Fibroblast of skin of right biceps (primary cell): ENCODE measurements at places on chromosomes 16 and 17.

DNA sequence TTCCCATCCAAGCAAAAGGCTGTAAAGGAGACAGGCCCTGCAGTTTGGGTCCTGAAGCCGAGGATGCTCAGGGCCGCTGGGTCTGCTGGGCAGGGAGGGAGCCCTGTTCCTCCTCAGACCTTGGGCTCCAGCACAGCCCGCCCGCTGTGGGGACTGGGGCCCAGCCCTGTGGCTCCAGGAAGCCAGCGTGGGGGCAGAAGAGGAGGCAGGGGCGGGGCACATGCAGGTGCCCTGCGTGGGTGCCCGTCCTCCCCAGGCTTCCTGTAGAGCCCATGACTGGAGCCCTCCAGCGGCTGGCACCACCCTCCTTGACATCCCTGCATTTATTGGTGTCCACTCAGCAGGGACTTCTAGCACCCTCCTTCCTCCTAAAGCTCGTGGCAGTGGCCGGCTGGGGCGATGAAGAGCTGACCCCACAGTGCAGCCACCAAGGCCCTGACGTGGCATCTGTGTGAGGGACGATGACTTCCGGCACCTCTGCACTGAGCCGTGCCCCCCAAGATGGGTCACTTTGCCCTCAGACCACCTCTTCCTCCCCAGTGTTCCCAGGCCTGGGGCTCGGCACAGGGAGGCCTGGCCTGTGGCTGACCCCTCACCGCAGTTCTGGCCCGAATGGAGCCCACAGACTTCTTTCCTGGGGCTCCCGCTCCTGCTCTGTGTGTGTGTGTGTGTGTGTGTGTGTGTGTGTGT is 9.9 kb downstream of the PRSS27 start:
- no peak for DNase-seq

- DNase-seq = no peak
Observed at GRCh38 chr16:12590963-12591362, 212.7 kb downstream of the CPPED1 start.

GRCh38 chr16:626787-627453 is 3.9 kb upstream of the WFIKKN1 start:
- DNase-seq = peak; percentile 95

DNA sequence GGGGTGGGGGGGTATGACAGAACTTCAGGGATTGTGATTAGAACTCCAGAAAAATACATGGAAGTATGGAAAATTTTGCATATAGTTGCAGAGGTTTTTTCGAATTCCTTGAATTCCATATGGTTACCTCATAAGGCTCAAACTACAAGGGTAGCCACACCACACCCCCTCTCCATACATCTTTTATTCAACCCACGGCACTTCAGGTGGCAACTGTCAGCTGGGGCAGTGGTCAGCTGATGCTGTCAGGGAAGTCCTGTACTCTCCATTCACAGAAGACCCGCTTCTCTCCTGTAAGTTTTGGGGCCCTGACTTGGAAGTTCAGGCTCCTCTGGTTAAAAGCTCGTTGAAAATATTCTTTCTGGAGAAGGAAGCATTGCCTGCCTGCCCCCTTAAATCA is 57.5 kb upstream of the CLEC19A start:
- no peak for DNase-seq

GRCh38 chr17:78748730-78749317 is 33.2 kb downstream of the CYTH1 start:
- DNase-seq = peak; percentile 36

GRCh38 chr16:47713225-47713595 is 252.1 kb downstream of the PHKB start:
- peak; percentile 77 for DNase-seq

GRCh38 chr16:62638964-62639870 is 603.0 kb upstream of the CDH8 start:
- DNase-seq = peak; percentile 82

- DNase-seq = no peak
Observed at GRCh38 chr16:87729266-87729954, 36.4 kb downstream of the KLHDC4 start.

GRCh38 chr16:14015948-14016347 is 55.2 kb upstream of the MRTFB start:
- DNase-seq = peak; percentile 78

DNA sequence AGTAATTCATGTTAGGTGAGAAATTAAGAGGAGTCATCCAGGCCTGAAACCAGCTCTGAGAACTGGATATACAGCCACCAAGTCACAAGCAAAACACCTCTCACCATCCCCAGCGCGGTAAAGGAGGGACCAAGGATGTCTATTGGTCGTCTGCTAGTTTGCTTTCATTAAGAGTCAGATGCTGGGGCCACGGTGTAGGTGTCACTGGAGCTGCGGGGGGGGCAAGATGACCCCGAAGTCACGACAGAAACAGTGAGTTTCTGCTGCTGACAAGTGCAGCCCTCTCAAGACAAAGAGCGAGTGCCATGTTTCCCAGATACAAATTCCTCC is 790 bp downstream of the NCBP3 start:
- peak; percentile 7 for DNase-seq

- no peak for DNase-seq
Observed at GRCh38 chr17:14468858-14469257, 168.0 kb downstream of the HS3ST3B1 start.

GRCh38 chr17:18241229-18241871 is 15.9 kb downstream of the LLGL1 start:
- DNase-seq = no peak

DNA sequence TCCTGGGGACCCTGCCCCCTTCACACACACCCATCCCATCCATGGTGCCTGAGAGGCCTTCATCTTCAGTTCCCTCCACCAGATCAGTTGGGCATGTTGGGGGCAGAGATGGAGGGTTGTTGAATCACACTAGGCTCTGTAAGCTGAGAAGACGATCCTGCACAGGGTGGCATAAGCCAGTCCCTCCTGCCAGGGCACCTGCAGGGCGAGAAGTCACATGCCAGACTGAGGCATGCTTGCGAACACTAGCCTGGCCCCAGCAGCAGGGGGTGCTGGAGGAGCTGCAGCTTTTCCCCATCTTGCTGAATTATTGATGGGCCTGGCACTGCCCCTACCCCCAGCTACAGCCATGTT is 6.1 kb upstream of the TBX2 start:
- no peak for DNase-seq

DNA sequence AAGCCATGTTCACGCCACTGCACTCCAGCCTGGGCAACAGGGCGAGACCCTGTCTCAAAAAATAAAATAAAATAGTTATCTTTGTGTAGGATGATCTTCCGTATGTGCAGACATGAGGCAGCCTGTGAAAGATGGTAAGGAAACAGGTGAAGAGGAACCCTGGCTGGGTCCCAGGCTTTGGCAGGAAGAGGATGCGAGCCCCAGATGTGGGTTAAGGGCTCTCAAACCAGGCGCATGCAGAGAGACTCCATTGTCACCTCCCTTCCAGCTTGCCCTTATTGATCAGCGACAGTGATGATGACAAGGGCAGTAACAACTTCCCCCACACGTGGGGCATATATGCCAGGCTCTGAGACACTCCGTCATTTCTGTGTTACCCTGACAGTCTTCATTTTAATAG is 106.8 kb downstream of the GNAO1 start:
- DNase-seq = no peak

GRCh38 chr17:7133424-7133823 is 18.8 kb upstream of the ASGR2 start:
- peak; percentile 16 for DNase-seq

- DNase-seq = no peak
Observed at GRCh38 chr17:45314741-45315647, 1.8 kb downstream of the MAP3K14 start.

- peak; percentile 73 for DNase-seq
Observed at GRCh38 chr17:43832976-43833829, at the start of gene MPP3. Gene MPP3 (minus strand): TSS chr17:43833146. CDS start chr17:43831906, 1,240 bp downstream.

DNA sequence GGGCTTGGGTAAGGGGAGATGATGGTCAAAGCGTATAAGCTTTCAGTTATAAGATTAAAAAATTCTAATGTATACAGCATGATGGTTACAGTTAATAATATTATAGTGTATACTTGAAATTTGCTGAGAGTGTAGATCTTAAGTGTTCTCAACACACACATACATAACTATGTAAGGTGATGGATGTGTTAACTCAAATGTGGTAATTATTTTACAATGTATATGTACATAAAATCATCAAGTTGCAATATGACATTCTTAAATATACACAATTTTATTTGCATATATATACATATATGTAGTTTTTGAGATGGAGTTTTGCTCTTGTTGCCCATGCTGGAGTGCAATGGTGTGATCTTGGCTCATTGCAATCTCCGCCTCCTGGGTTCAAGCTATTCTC is 7.2 kb downstream of the ZKSCAN2 start:
- no peak for DNase-seq

GRCh38 chr17:78722246-78722761 is 59.8 kb downstream of the CYTH1 start:
- no peak for DNase-seq

- DNase-seq = peak; percentile 65
Observed at GRCh38 chr16:23072084-23072599, 77.1 kb downstream of the USP31 start.

- DNase-seq = no peak
Observed at GRCh38 chr16:7834771-7835431, 502.3 kb downstream of the RBFOX1 start.

DNA sequence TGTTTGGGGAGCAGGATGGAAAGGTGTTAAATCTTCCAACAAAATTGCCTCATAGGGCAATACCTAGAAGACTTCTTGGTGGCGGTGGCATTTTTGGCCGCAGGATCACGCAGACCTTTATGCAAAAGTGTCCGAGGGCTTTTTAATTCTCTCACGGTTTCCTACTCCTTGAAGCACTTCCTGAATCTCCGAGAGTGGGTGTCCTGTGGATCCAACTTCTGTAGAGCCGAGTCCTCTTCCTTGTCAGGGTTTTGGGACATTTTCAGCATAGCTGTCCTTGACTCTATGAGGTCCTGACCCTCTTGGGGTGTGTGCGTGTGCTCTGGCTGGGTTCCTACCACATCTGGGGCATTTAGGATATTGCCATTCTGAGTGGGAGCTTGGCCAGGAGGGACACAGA is 31.7 kb downstream of the IL21R start:
- DNase-seq = no peak

DNA sequence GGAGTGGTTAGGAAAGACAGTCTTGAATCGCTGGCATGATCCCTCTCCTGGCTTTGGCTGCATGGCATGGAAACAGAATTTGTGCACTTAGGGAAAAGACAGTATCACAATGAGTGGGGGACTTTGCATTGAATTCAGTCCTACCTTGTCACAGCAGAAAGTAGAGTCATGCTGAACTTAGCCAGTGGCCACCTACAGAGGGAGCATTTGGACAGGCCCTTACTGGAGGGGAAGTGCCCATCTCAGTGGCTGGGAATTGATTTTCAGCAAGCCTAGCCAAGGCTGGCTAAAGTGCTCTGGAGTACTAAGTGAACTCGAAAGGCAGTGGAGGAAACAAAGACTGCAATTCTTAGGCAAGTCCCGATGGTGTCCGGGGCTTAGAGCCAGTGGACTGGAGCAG is 364.3 kb upstream of the TOM1L1 start:
- no peak for DNase-seq

GRCh38 chr16:67933805-67934204 is 2.1 kb upstream of the CTRL start:
- no peak for DNase-seq
